HEK293T (cell line): ENCODE measurements at places on chromosomes 13 and 19.

- no peak for DNase-seq
Observed at GRCh38 chr19:18418483-18419194, 559 bp upstream of the SSBP4 start.

GRCh38 chr19:1139126-1139525 lies 34.9 kb downstream of the SBNO2 start:
- no peak for DNase-seq

GRCh38 chr13:109840201-109840892 lies 54.0 kb upstream of the IRS2 start:
- no peak for DNase-seq

- DNase-seq = no peak
Observed at GRCh38 chr13:36033035-36033434, 98.1 kb downstream of the DCLK1 start.

- DNase-seq = no peak
Observed at GRCh38 chr13:60838581-60838980, 441.6 kb downstream of the TDRD3 start.

DNA sequence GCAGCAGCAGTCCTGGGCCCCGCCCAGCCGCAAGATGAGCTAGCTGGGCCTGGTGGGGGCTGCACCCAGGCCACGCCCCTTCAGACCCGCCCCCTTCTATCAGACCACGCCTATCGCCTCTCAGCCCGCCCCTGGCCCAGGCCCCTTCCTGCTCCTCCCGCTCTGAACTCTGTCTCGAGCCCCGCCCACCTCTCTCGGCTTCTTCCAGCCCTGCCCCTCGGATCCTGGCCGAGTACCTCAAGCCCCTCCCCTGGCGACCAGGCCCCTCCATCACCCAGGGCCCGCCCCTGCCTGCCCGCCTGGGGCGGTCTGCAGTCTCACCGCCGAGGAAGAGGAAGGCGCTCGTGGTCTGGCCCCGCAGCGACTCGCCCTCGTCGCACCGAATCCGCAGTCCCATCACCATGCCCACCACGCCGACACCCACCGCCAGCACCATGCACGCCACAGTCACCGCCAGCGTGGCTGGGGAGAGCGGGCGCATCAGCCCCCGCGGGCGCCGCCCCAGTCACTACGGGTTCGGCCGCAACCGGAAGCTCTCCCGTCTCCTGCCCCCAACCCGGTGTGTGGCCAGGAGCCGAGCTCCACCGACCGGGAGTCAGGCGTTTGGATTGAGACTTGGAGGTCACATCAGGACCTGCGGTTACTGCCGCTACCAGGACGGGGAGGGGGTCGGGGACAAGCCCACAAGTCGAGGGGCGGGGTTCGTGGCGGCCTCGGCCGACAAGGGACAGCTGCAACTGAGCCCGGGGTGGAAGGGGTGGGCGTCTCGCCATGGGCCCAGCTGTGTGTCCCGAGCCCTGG lies 1.0 kb downstream of the CLDND2 start:
- DNase-seq = peak; percentile 96

- DNase-seq = no peak
Observed at GRCh38 chr13:84659359-84659661, 777.0 kb upstream of the SLITRK1 start.

DNA sequence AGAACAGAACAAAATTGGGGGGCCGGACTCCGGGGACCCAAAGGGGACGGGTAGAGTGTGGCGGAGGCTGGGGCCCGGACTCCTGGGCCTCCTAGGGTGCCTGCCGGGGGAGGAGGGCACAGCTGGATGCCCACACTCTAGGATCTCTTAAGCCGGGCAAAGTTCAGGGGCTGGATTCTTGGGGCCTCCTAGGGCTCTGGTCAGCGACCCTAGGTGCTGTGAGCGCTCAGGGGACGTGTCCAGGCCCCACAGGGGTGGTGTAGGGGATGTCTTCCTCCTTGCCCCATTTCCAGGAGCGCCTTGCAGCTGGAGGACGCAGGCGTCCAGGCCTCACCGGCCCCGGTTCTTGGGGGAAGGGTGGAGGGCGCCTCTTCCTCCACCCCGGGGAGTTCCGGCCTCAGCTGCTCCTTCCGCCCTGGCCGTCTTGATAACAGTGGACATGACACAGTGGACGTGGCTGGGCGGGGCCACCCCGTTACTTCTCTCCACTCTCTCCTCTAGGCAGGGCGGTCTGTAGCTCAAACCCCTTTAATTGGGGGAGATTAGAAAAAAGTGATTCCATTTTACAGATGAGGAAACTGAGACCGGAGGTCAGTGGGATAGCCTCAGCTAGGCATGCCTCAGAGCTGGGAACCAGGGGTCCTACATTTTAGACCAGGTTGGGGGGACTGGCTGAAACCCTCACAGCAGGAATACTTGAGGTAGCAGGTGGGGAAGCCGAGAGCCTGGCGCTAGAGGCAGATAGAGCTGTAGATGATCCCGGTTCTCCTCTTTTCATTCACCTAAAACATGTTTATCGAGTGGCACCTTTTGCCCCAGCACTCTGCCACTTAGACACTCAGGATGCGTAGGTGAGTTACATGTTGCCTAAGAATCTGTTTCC lies 705 bp downstream of the STXBP2 start:
- no peak for DNase-seq

GRCh38 chr19:5323475-5323811 lies 17.2 kb downstream of the PTPRS start:
- no peak for DNase-seq

- DNase-seq = no peak
Observed at GRCh38 chr19:7883796-7884570, 4.3 kb upstream of the LRRC8E start.

GRCh38 chr13:19657872-19658591 lies 24.6 kb downstream of the MPHOSPH8 start:
- no peak for DNase-seq

- DNase-seq = peak; percentile 63
Observed at GRCh38 chr19:46713781-46714443, 3.0 kb downstream of the PRKD2 start.

DNA sequence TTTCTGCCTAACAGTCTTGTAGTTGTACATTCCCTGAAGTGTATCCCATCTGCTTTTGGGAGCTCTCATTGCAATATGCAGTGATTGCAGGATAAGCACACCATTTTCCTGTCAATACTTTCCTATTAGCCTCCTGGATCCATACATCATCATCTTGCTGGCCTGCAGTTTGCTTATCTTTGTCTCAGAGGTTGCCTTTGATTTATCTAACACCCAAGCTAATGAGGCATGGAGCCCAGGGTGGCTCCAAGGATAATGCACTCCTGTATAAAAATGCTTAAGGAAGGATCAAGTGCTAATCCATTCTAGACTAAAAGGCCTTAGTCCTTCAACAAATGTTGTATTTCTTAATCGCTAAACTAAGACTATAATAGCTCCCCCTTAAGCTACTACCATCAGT lies 161.6 kb upstream of the OBI1 start:
- no peak for DNase-seq

GRCh38 chr13:99433543-99434075 lies 67.7 kb upstream of the TM9SF2 start:
- DNase-seq = no peak

- no peak for DNase-seq
Observed at GRCh38 chr13:42525035-42525504, 48.9 kb upstream of the TNFSF11 start.

DNA sequence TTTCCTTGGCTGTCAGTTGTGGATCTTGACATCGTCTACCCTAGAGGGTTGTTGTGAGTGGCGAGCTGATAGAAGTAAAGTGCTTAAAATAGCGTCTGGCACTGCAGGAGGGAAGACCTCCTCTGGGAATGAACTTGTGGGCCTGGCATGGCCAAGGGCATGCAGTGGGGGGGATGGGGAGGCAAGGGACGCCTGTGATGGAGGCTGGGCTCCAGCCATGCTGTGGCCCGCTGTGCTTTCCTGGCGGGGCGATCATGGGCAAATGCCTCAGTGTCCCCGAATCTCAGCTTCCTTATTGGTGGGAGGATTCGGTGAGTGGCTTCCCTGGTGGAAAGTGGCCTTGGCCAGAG lies 10.7 kb downstream of the CARM1 start:
- DNase-seq = no peak

- DNase-seq = peak; percentile 83
Observed at GRCh38 chr19:16324384-16325160, at the start of gene KLF2. Gene KLF2 (plus strand): TSS chr19:16324826. CDS start chr19:16324924, 98 bp downstream.

GRCh38 chr13:27309967-27310598 lies 39.5 kb downstream of the RASL11A start:
- no peak for DNase-seq

DNA sequence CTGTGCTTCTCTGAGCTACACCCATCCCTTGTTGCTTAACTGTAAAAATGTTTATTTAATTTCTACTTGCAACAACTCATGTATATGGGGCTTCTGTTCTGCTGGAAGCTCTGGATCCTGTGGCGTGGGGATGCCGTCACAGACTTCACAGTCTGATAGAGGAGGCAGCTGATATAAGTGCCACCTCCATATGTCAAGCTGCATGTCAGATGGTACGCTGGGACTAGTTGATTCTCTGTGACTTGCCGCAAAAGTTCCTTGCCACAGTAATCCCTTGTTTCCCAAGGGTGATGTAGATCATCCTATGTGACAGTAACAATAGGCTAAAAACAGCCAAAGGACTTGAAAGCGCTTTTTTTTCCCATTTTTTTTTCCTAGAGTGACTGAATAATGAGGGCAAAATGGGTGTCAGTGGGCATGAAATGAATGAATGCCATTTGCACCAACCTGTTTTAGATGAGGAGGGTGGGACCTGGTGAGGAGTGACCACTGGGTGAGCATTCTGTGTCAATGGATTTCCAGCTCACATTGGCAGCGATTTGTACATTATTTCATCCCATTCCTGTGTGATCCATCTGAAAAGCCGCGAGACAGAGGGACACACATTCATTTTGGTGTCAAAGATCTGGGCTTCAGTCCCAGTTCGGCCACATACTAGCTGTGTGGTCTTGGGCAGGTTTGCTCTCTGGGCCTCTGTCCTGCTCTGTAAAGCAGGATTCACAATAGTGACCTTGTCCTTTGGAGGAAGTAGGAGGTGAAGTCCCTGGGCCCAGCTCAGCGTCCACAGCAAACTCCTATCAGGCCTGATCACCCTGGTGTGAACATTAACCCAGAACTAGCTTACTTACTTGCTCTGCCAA lies 88.9 kb upstream of the RNF113B start:
- DNase-seq = no peak

DNA sequence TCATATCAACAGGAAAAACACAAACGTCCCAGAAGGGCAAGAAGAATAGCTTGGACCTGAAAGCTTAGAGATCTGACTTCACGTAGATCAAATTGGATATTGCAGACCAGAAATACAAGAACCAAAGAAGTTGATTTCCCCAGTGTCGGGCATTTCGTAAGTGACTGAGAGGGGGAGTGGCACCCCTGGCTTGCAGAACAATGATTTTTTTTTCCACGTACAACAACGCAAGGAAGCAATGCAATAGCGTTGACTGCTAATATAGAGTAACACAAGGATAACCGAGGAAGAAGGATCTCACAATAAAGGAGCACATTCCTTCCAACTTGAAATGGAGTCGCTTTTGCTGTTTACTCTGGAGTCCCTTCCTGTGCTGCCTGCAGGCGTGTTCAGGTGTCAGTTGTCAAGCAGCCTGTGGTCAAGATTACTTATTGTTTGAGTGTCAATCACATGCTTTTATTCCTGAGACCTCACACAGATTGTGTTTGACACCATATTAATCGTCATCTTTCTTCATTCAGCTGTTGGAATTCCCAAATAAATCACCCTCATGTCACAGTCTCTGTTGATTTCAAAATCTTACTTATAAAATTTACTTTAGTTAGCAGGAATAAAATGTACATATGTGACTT lies 139.4 kb downstream of the FREM2 start:
- no peak for DNase-seq

GRCh38 chr19:1272423-1273262 lies 2.7 kb upstream of the FAM174C start:
- DNase-seq = no peak

DNA sequence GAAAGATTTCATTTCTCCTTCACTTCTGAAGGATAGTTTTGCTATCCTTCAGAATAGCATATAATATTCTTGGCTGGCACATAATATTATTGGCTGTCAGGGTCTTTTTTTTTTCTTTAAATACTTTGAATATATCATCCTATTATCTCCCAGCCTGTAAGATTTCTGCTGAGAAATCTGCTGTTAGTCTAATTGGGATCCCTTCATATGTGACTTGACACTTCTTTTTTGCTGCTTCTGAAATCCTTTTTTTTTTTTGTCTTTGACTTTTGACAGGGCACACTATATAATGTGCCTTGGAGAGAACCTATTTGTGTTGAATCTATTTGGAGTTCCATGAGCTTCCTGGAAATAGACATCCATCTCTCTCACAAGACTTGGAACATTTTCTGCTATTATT lies 136.9 kb upstream of the UBL3 start:
- no peak for DNase-seq

DNA sequence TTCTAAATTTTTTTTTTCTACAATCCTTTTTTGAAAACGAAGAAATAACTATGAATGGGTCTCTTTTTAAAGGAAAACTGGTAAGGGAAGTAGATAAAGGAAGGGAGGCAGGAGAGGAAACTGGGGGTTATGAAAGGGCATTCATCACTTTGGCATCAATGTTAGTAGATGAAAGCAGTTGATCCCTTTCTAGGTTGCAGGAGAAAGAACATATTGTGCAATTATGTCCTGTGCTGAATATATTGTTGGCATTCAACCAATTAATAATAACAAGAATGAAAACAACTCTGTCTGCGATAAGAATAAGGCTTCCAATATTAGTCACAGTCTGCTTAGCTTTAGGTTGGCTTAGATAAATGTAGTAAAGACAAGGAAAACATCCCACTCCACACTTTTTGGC lies 796.8 kb upstream of the KLHL1 start:
- DNase-seq = no peak

DNA sequence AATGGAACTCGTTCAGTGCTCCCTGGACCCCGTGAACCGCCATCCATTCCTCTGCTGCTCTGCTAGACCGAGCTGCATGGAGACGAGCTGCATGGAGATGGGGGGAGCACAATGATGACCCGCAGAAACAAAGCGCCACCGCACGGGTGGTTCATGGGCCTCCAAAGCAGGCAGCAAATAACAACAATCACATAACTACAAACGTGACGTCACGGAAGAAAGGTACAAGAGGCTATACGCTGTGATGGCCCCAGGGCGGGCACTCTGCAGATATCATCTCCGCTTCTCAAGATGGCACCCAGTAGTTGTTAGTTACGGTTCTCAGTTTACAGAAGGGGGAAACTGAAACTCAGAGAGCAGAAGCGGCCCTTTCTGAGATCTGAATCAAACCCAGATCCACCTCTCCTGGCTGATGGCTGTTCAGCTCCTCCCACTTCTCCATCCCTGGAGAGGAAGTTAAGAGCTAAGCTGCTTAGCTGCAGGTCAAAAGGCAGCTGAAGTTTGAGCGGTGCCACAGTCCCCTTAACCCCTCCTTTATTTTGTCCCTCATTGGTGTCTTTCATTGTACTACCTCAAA lies 1.7 kb downstream of the ATP13A1 start:
- DNase-seq = peak; percentile 5

- DNase-seq = no peak
Observed at GRCh38 chr13:74919914-74920313, 562.1 kb downstream of the TBC1D4 start.

GRCh38 chr19:32570081-32570785 lies 10.8 kb upstream of the PDCD5 start:
- peak; percentile 61 for DNase-seq

DNA sequence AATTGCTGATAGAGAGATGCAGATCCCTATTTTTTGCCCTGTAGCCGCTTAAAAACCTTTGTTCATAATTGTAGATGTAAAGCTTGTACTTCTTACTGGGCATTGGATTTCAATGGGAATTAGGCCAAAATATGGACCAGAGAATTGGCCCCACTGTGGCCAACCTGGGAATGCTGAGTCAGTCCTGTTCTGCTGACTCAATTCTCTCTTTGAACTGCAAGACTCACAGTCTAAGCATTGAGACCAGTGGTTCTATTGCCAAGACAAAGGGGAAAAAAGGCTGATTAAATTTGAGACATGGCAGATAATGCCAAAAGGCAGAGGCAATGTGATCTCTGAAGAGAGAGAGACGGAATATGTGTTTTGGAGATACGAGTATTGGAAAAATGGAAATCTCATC lies 72.5 kb upstream of the UBL3 start:
- no peak for DNase-seq
